ENCODE measurements at places on chromosomes 1 and 21. TPM values are rescaled to one million over a fixed set of nuclear protein-coding genes. Genes with fewer than 3 reads are reported as not detected.

DNA sequence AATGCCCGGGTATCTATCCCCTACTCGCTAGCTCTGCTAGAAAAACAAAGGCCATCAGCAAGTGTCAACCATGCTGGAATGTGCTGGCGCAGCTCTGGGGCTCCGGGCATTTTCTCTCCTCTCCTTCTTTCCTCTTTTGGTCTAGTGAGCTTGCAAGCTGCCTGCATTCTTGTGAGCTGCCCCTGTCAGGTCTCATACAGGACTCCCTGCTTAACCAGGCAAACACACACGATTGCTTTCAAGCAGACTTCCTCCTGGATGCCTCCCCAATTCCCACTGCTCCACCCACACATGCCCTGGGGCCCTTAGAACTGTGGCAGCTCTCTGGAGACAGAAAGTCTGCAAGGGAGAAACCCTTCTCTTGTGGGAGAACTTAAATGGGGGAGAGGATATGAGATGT lies 35.7 kb upstream of the SUCO start:
- DNase-seq, result no peak

- DNase-seq, result peak; percentile 71
Observed at GRCh38 chr1:35558374-35559316, 1.0 kb downstream of the NCDN start.

CD84 gene
- total RNA-seq, result 22.9 TPM

FNDC5 gene
- total RNA-seq, result 5.6 TPM

GRCh38 chr1:171470726-171471125 lies 14.6 kb upstream of the PRRC2C start:
- DNase-seq, result no peak

STUM gene
- 3.0 TPM for total RNA-seq

GRCh38 chr1:11342621-11343032 lies 69.6 kb downstream of the UBIAD1 start:
- no peak for DNase-seq

Data from aorta (tissue), 5 donors.